GM12865 (cell line): ENCODE measurements at places on chromosomes 6 and 20.

- no peak for DNase-seq
Measured at GRCh38 chr6:167121335-167121841, 1.5 kb upstream of the CCR6 start.

GRCh38 chr20:11692567-11692966 is 225.1 kb upstream of the BTBD3 start:
- DNase-seq = no peak

GRCh38 chr6:84123186-84123585 is 89.6 kb downstream of the MRAP2 start:
- no peak for DNase-seq

- DNase-seq = no peak
Measured at GRCh38 chr6:126923807-126924206, 194.7 kb upstream of the RSPO3 start.

- no peak for DNase-seq
Measured at GRCh38 chr6:4568138-4568537, 208.1 kb upstream of the CDYL start.

DNA sequence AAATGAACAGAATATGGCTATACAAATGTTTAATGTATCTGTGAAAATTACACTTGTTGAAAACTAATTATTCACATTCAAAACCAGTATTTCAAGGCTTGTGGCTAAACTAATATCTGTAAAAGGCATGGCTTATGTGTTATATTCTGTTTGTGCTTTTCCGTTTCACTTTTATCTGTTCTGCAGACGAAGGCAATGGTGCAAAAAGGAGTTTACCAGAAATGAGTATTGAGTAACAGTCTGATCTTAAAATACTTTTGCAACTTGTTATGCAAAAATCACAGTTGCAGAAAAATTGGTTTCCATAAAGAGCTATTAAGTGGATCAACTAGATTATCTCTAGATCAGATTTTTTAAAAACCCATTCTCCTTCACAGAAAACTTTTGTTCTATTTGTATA is 9.4 kb upstream of the STX11 start:
- peak; percentile 65 for DNase-seq

- DNase-seq = no peak
Measured at GRCh38 chr6:47014401-47014800, 27.7 kb downstream of the ADGRF1 start.

DNA sequence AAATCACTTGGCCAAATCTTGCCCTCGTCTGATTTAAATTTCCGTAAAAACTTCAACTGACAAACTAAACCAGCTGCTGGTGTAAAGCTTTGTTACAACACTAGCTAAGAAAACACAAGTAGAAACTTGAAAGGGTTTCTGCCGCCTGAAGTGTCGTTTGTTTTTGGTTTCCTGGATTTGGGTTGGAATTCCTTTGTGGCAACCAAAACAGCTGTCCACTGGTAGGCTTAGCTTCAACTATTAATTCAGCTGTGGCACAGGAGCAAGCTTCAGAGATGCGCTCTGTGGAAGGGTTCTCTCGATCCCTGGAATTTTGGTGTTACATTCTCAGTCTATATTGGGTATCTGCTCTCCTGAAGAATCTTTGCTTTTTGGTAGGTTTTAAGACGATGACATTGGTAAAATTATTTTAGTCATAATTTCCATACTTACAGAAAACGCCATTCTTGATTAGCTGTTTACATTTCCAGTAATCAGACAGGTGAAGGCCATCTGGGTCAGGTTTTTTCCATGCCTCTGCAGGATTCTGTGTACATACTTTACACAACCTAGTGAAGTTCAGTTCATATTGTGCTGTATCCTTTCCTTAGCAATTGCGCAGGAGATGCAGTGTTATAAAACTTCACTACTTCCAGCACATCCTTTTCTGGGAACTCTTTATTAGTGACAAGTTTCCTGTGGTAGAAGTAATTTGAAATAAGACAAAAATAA is 29.9 kb upstream of the SAMD3 start:
- DNase-seq = no peak

- DNase-seq = no peak
Measured at GRCh38 chr6:44672086-44672485, 284.6 kb downstream of the CDC5L start.

GRCh38 chr6:85081102-85081501 is 316.7 kb upstream of the TBX18 start:
- DNase-seq = no peak

GRCh38 chr20:17431621-17432364 is 99.4 kb downstream of the BFSP1 start:
- peak; percentile 62 for DNase-seq

DNA sequence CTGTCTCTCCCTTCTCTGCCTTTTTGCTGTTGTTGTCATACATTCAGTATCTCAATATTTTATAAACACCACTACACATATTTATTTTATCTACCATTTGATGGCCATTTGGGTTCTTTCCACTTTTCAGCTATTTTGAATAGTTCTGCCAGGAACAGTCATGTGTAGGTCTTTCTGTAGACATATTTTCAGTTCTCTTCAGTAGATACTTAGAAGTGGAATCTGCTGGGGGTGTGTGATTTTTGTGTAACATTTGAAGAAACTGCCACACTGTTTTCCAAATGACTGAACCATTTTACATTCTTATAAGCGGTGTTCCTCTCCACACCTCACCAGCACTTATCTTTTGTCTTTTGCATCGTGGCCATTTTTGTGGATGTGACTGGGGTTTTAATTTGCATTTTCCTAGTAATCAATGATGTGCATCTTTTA is 197.7 kb downstream of the ARID1B start:
- DNase-seq = peak; percentile 50

DNA sequence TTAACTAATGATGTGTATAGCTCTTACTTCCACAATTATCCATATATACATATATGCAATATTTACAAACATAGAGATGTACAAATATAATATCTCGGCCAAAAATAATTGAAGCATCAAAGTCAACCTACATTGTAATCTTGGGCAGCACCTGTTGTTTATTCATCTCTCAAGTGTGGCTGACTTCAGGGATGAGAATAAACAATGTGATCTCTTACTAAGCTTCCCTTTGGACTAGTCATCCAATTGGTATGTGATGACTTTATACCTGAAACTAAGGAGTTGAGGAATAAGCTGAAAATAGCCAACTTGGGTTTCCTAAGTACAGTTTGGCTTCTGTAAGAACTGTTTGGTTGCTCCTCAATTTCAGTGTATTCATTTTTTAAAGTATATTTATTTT is 256.6 kb downstream of the KHDC1L start:
- no peak for DNase-seq

DNA sequence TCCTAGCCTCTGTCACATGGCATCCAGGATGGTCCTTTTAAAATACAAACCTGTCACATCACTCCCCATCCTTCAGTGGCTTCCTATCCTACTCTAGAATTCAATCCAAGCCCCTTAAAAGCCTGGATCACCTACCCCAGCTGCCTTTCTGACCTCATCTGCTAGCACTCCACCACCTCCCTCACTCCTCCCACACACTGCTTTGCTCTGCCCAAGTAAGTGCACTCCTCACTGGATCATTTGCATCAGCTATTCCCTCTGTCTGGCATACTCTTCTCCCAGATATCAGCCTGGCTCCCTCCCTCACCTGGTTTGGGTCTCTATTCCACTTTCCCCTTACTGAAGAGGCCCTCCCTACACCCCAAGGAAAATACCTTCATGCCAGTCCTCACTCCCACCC is 10.5 kb downstream of the C6orf136 start:
- DNase-seq = no peak

GRCh38 chr6:127404594-127405178 is 54.5 kb downstream of the KIAA0408 start:
- no peak for DNase-seq

DNA sequence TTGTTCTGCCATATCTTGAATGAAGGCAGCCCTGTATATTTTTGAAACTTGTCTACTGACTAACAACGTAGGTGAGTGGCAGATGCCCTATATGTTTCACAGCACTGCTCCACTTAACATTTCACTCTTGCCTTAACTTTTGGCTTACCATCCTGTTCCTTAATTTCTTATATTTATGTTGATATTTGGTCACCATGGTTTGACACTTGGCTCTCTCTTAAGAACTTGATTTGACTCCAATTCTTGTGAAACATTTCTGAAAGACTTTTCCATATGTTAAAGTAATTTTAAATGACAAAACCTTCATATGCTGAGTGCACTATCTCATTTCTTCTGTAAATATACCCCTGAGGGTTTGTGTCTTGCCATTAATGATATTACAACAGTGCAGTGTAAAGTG is 434.3 kb upstream of the IMPG1 start:
- DNase-seq = no peak

DNA sequence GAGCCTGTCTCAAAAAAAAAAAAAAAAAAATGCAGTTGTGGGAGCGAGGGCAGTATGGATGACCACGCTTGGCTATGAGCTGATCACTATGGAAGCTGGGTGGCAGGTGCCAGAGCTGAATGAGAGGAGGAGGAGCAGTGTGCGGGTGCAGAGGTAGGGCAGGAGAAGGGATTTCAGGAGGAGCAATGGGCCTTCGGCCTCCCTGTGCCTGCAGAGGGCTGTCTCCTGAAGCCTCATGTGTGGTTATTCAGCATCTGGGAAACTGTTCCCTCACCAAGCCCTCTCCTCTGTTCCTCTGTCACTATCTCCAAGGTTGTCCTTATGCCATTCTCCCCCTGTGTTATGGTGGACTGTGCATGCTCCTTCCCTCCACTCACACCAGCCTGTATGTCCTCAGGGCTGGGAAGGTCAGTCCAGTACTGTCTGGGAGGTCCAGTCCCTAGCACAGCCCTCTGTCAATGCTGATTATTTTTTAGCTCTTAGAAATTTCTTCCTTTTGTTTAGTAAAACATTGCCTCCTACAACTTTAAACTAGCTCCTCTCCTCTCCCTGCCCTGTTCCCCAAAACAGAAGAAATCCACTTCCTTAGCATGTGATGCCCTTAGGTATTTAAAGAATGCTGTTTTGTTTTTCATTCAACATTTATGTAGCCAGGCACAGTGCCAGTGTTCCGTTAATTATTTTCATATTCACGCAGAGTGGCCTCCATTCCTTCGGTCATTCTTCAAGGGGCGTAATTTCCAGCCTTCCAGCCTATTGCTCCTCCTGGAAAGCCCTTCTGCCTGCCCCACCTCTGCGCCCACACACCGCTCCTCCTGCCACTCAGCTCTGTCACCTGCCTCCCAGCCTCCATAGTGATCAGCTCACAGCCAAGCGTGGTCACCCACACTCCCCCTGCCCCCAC is 48.9 kb downstream of the CNBD2 start:
- no peak for DNase-seq

GRCh38 chr20:21174516-21175239 is 48.8 kb downstream of the KIZ start:
- no peak for DNase-seq

GRCh38 chr20:22941550-22941949 is 93.6 kb upstream of the SSTR4 start:
- DNase-seq = no peak

DNA sequence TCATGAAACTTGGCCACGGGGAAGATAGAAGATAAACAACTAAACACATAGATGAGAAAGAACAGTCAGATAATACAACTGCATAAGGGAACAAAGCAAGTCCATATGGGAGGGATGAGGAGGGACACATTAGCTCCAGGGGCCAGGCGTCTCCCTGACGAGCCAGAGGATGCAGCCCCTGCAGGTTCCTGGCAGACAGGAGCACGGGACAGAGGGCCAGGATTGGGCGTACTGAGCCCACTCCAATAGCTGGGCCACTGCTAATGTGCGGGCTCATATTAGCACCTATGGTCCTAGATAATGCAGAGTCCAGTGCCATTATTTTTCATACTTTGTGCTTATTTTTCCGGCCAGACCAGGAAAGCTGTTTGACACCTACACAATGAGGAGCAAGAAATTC is 182.9 kb downstream of the ANKRD60 start:
- DNase-seq = no peak

DNA sequence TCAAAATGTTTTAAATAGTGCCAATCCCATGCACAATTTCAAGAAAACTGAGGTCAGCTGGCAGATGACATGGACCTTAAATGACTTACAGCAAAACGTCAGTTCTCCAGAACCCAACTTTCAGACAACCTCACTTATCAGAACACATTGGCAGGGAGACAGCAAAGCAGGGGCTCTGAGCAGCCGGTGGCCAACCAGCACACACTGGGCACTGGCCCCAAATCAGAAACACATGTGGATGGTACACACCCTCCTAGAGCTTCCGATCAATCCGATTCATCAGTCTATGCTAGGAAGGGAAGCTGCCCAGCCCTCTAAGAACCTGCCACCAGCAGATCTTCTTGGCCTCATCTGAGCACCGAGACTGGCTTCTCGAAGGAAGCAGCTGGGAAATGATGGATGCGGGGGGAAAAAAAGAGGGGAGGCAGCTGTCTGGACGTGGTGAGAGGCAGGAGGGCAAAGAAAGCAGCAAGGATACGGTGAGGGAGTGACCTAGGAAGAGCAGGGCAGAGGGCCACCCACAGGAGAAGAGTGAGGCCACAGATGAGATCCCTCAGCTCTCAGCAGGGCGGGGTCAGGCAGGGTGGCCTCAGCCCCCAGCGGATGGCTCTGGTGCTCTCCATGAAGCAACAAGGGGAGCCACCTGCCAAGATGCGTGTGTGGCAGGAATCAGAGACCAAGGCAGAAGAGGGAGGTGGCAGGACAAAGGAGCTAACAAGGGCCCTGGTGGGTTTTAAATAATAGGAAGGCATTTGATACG is 32.9 kb downstream of the TAF4 start:
- DNase-seq = no peak

- DNase-seq = peak; percentile 23
Measured at GRCh38 chr20:18628330-18628920, 40.6 kb downstream of the DTD1 start.

DNA sequence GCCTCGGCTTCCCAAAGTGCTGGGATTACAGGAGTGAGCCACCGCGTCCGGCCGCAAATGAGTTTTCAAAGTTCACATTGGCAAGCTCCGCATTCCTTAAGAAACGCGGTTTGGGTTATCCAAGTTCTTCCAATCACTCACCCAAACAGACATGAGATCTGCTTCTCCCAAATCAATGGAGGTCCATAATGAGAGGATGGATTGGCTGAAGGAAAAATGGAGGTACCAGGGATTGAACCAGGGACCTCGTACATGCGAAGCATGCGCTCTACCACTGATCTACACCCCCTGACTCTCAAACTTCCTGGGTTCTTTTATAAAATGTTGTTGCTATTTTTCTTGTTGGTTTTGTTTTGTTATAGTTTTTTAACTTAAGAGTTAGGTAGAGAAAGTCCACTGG is 170.0 kb downstream of the GPX5 start:
- DNase-seq = no peak
